ENCODE measurements at places on chromosomes 7 and 10. TPM values are rescaled to one million over a fixed set of nuclear protein-coding genes. Genes with fewer than 3 reads are reported as not detected.

DNA sequence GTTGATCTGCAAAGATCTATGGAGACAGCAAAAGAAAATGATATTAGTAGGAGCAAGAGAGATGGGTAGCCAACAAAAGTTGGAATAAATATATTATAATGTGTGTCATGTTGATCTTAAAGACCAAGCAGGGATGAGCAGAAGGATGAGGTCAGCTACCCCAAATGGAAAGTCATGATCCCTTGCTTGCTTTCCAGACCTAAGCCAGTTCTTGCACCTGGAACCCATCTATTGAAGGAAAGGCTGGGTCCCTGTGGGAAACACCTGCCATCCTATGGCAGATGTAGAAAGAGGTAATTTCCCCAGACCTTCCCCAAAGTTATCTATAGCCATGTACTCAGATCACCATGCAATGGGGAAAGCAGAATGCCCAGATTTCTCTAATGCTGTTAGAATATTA is 52.5 kb downstream of the LYZL2 start:
- DNase-seq = no peak

- DNase-seq = no peak
These were observed 313.5 kb downstream of the CCDC3 start for GRCh38 chr10:12687996-12688395.

DNA sequence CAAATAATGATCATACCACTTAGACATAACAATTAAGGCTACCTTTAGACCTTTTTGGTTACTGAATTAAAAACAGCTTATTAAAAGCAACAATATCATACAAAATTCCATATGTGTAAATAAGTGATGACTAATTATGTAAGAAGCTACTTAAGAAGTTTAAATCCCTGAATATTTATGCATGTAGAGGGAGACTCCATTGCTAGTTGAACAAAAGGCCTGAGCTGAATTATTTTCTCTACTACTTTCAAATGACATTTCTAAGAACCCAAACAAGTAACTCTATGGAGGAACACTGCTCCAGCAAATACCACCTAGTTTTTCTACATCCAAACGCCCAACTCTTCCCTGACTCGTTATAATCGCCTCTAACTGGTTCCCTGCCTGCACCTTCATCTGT is 31.5 kb downstream of the EPC1 start:
- no peak for DNase-seq

DNA sequence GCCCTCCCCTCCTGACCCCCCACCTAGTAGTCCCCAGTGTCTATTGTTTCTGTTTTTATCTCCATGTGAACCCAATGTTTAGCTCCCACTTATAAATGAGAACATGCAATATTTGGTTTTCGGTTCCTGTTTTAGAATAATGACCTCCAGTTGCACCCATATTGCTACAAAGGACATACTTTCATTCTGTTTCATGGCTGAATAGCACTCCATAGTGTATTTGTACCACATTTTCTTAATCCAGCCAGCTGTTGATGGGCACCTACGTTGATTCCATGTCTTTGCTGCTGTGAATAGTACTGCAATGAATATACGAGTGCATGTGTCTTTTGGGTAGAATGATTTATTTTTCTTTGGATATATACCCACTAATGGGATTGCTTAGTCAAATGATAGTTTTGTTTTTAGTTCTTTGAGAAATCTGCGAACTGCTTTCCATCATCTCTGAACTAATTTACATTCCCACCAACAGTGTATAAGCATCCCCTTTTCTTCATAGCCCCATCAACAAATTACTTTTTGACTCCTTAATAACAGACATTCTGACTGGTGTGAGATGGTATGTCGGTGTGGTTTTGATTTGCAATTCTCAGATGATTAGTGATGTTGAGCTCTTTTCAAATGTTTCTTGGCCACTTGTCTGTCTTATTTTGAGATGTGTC is 128.4 kb upstream of the PHYHIPL start:
- DNase-seq = no peak

- no peak for DNase-seq
These were observed 8.6 kb upstream of the PLAU start for GRCh38 chr10:73902351-73902750.

DNA sequence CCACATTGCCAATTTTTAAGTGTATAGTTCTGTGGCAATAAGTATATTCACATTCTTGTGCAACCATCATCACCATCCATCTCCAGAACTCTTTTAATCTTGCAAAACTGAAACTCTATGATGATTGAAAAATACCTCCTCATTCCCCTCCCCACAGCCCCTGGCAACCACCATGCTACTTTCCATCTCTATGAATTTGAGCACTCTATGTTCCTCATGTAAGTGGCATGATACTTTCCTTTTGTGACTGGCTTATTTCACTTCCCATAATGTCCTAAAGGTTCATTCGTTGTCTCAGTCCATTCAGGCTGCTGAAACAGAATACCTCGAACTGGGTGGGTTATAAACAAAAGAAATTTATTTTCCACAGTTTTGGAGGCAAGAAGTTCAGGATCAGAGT is 23.4 kb upstream of the EGR2 start:
- DNase-seq = no peak

Gene MYOF
- 54.9 TPM for polyA plus RNA-seq

Gene MLLT10
- polyA plus RNA-seq = 48.3 TPM
